ENCODE measurements at places on chromosomes 13 and 19.

GRCh38 chr13:88246239-88246638, 575.1 kb downstream of the SLITRK5 start:
- DNase-seq = no peak

DNA sequence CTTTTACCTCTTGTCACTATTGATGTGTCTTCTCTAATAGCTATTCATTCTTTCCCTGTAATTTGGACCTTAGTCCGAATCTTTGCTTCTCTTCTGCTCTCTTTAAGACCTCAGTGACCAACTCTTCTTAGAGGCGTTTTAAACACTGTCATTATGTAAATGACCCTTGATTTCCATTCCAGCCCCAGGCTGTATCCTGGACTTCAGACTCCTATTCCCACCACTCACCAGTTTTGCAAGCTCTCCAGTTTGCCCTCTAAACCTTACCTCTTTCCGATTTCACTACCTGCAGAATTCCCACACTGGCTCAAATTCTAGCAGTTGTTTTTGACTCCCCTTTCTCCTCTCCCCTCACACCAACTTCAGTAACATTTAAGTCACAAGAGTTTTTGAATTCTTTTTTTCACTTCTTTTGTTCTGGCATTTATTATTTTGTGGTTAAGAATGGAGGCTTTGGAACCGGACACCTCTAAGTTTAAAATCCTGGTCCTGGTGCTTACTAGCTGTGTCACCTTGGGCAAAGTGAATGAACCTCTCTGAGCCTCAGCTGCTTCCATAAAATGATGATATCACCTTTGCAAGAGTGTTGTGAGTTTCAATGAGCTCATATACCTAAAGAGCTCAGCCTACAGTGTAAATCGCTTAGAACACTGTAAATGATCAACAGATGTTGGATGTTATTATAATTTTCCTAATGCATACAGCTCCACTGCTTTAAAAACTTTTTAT, 13.6 kb upstream of the HMGB1 start:
- no peak for DNase-seq

- DNase-seq = no peak
Measured at GRCh38 chr13:76048131-76048530, 412.0 kb downstream of the LMO7 start.

DNA sequence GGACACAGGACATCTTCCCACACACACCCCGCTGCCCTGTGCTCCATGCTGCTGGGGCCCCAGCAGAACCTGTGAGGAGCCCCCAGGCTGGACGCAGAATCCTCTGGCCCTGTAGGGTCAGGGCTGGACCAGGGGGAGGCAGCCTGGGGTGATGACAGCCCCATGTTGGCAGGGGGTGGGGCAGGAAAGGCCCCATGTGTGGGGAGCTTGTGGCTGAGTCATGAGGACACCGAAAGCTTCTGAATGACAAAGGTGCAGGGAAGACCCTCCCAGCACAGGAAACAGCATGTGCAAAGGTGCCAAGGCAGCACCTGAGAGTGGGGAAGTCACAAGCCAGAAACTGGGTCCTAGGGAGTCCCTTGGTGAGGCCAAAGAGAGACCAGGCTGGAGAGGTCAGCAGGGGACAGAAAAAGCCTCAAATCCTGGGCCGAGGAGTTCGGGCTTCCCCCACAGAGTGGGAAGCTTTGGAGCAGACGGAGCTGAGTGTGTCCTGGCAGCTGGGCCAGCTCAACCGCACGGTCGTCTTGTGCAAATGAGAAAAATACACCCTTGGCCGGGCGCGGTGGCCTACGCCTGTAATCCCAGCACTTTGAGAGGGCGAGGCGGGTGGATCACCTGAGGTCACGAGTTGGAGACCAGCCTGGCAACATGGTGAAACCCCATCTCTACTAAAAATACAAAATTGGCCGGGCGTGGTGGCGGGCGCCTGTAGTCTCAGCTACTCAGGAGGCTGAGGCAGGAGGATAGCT, 17.5 kb downstream of the ATP8B3 start:
- peak; percentile 53 for DNase-seq

DNA sequence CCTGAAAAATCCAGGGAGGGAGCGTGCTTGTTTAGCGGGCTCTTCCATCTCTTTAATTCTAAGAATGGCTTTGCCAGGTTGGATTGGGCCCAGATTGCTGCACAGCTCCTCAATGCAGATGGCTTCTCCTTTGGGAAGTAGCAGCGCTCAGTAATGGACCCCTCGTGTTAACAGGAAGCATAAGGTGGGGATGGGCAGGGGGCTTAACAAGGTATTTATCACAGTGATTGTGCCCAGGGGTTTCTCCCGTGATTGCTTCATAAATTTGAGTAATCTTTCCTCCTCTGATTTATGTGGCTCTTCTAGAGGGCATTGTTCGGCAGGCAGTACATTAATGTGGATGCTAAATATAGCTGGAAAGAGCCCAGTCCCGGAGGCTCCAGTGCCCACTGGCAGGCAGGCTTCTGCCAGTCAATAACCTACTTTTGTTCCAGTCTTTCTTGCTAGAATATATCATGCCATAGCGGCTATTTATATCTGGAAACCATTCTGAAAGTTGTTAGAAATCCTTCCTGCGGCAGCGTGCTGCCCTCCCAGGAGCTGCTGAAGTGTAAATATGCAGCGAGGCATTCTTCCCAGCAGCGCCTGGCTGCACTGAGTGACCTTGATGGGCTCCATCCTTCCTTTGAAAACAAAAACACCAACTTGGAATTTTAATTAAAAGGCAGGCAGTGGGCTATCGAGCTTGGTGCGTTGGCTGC, 65.0 kb downstream of the FGF9 start:
- no peak for DNase-seq

DNA sequence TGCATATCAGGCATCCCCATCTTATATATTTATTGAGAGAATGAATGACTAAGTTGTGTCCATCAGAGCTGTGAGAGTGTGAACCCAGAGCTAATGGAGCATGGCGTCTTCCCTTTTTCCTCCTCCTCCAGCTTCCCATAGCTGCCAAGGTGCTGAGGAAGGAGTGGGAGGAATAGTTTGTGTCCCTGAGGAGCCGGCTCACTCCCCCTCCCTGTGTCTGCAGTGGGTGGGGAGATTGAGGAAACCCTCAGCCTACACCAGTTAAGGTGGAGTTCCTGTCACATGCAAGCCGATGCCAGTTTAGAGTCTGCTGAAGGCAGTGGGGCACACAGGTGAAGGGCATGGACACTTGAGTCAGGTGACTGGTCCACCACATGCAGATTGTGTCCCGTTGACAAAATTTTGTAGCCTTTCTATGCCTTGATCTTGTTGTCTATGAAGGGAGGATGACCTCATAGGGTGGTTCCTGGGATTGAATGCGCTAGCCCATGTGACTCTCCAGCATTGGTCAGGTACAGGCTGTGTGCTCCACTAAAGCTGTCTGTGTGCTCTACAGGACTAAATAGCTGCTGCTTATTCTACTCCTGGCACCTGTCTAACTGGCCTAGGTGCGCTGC, 47.6 kb upstream of the GPI start:
- no peak for DNase-seq

DNA sequence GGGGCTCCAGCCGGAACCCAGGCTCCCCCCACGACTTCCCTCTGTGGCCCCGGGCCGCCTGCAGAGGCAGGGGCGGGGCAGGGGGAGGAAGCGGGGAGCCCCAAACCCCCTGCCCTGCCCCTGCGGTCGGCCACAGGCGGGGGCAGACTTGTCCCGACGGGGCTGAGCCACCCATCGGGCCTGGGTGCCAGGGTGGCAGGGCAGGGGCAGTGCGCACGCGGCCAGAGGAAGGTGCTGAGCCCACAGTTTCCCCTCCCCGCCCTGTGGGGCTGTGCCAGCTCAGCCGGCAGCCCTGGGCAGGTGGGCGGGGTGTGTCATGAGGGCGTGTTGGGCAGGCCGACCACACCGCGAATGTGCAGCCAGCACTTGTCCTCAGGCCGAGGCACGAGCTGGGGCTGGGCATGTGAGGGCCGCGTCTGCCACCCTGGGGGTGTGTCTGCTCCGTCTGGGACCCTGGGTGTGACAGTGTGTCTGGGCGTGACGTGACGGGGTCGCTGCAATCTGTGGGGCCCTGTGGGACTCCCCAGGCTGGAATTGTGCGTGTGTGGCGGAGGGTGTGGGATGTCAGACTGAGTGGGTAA, 17.7 kb downstream of the CCDC97 start:
- DNase-seq = peak; percentile 95

DNA sequence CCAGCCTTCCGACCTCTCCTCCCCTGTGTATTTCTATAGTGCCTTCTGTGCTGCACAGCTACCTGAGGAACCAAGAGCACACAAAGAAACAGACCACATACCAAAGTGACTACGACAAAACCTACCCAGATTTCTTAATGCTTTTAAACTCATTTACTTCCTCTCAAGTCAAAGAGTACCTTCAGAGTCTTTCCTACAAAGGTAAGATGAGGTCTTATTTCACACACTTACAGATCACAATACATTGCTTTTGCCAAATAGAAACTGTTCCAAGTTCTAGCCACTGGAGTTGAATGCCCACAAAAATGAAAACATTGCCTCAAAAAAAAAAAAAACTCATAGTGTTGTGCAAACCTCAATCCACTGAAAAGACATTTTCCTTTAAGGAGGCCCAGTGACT, 36.4 kb downstream of the TEX26 start:
- DNase-seq = no peak

DNA sequence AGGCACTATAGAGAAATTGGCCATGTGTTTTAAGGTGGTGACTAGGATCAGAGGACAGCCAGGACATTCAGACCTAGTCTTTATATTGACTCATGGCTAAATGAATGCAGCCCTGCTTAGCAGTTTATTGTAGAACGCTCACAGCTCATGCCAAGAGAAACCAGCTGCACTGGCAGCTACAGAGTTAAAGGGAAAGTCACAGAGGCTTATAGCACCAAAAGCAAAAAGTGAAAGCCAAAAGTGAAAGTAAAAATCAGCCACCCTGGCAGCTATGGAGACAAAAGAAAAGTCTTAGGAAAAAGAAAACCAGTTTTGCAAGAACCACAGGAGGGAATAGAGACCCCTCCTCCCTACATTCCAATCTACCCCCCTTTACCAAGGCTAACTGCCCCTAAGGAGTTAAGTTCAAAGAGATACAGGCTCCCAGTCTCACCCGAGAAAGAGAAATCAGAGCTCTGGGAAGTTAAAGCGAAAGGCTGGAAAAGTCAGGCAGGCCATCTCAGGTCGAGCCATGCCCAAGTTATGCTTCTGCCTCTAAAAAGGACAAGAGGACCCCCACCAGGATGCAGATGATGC, 99.0 kb downstream of the ZNF429 start:
- peak; percentile 21 for DNase-seq

DNA sequence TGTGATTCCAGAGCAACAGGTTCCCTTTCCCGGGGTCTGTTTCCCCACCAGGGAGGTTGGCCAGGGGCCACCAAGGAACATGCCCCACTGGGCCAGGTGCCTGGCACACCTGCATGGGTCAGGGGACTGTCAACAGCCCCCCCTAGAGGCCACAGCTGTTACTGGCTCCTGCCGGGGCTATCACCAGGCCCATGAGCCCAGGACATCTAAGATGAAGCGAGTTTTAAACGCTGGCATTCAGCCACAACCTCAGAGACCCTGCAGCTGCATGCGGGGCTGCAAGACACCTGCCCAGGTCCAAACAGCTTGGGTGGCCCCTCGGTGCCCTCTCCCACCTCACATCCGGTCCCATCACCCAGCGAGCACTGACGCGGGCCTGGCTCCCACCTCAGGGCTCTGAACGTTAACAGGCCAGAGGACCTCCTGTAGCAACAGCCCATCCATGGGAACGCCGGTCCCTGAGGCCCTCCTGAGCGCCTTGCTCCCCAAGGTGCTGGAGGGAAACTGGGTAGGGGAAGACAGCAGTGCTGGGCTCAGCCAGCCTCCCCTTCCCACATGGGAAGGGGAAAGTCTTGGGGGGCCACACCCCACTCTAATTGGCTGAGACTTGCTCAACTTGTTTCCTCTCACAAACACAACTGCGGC, 12.0 kb downstream of the KHSRP start:
- peak; percentile 65 for DNase-seq

GRCh38 chr19:5240011-5240410, 100.6 kb downstream of the PTPRS start:
- DNase-seq = no peak

GRCh38 chr13:32134241-32135055, 102.9 kb downstream of the FRY start:
- no peak for DNase-seq

DNA sequence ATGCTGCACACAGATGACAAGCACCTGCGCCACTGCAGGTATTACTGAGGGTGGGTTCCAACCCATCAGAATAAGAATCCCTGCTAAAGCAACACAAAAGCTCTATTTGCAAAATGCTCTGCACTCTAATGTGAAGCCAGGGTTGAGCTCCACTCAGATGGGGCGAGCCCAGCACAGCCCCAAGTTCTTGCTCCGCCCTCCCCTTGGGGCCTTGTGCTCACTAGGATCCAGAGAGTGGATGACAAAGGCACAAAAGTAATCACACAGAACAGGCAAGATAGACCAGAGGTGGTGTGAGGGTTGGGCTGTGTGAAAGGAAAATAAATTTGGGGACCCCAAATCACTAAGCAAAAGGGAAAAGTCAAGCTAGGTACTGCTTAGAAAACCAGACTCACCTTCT, 8.2 kb upstream of the ZNF611 start:
- DNase-seq = no peak

DNA sequence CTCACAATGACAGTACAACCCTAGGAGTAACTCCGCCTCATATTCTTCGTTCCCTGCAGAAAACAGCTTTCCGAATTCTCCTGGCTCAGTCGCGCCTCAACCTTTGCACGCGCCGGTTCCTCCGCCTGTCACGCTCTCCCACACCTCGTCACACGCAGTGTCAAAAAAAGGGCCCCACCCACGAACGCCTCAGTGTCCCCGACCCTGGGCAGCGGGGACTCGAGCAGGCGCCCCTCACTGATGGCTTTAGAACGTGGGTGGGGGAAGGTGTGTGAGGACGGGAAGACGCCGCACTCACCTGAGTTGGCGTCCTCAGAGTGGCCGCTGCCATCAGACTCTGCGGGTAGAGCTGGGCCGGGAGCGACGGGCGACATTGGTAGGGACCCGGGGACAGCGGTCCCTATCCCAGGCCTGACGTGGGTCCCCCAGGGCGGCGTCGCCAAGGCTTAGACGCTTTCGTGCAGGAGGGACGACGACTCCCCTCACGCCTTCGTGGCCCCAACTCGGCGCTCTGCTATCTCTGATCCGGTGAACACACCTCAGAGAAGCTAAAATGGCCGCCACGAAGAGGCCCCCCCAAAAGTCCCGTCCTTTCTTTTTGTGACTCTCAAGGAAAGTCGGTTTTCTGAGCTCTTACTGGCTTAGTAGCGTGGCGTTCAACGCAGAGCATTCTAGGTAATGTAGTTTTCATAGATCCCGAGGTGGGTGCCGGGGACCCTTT, at the start of gene ZNF154:
ZNF154 (minus strand) TSS at position 564 of the 721 bp plus-strand sequence; CDS start at position 331, 233 bp downstream.
- no peak for DNase-seq

GRCh38 chr13:111341886-111342285, 21.4 kb downstream of the TEX29 start:
- DNase-seq = no peak

DNA sequence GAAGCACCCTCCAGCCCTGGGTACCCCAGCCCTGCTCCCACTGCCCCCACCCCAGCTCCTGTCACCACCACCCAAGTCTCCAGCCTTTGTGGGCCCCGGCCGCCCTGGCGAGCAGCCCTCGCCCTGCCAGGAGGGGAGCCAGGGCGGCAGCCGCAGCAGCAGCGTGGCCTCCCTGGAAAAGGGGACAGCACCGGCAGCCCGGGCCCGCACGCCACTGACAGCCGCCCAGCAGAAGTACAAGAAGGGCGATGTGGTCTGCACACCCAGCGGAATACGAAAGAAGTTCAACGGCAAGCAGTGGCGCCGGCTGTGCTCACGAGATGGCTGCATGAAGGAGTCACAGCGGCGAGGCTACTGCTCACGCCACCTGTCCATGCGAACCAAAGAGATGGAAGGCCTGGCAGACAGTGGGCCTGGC, 3.9 kb downstream of the CIC start:
- DNase-seq = no peak
